Regular cardiac myocyte (primary cell): ENCODE measurements at places on chromosomes 5 and 9. TPM values are rescaled to one million over a fixed set of nuclear protein-coding genes. Genes with fewer than 3 reads are reported as not detected.

Gene PCDHA1
- 0.28 TPM in 1 of 2 replicates, not detected in the other for total RNA-seq

Gene SNAPC3
- 59.2 and 78.6 TPM in 2 replicates for total RNA-seq

Gene IGIP
- total RNA-seq, result 7.7 and 16.9 TPM in 2 replicates

Gene PAEP
- not detected in 2 replicates for total RNA-seq

Gene WNK2
- total RNA-seq, result not detected in 2 replicates

Gene SLC28A3
- 0.58 and 1.1 TPM in 2 replicates for total RNA-seq

Gene BTNL3
- not detected in 2 replicates for total RNA-seq

Gene WHRN
- total RNA-seq, result 0.19 and 0.56 TPM in 2 replicates

Gene SUSD1
- 23.4 and 30.2 TPM in 2 replicates for total RNA-seq

Gene DNAJC18
- total RNA-seq, result 5.4 and 7.3 TPM in 2 replicates

Gene TSSK1B
- under 0.01 TPM in 1 of 2 replicates, not detected in the other for total RNA-seq

Gene ORM2
- not detected in 2 replicates for total RNA-seq

Gene PCDHGB2
- total RNA-seq, result 1.2 and 2.5 TPM in 2 replicates

Gene PRRX2
- total RNA-seq, result 3.9 and 4.6 TPM in 2 replicates
